Endothelial cell of umbilical vein (primary cell): ENCODE measurements at places on chromosomes 1 and 21. TPM values are rescaled to one million over a fixed set of nuclear protein-coding genes. Genes with fewer than 3 reads are reported as not detected.

DNA sequence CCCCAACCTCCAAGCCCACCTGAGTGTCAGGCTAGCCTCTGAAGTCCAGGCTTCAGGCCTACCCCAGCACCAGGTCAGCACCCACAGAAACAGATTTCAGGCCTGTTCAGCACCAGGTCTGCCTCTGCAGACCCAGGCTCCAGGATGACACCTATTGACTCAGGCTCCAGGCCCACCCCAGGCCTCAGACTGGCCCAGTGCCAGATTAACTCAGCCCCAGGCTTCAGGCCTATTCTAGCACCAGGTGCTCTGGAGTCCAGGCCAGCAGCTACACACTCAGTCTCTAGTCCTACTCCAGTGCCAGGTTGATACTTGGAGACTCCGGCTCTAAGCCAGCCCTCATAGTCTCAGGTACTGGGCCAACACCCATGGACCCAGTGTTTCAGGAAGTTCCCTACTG, 541.7 kb upstream of the PBX1 start:
- no peak for DNase-seq

Gene CATSPER4
- total RNA-seq = not detected in 2 replicates

Gene PLXNA2
- 229 and 302 TPM in 2 replicates for total RNA-seq

- DNase-seq = no peak
Observed at GRCh38 chr21:26379561-26379960, 193.5 kb downstream of the CYYR1 start.

Gene TTLL10
- total RNA-seq = not detected in 2 replicates

Gene C1orf141
- total RNA-seq = not detected in 2 replicates

Gene AMPD1
- total RNA-seq = not detected in 2 replicates

DNA sequence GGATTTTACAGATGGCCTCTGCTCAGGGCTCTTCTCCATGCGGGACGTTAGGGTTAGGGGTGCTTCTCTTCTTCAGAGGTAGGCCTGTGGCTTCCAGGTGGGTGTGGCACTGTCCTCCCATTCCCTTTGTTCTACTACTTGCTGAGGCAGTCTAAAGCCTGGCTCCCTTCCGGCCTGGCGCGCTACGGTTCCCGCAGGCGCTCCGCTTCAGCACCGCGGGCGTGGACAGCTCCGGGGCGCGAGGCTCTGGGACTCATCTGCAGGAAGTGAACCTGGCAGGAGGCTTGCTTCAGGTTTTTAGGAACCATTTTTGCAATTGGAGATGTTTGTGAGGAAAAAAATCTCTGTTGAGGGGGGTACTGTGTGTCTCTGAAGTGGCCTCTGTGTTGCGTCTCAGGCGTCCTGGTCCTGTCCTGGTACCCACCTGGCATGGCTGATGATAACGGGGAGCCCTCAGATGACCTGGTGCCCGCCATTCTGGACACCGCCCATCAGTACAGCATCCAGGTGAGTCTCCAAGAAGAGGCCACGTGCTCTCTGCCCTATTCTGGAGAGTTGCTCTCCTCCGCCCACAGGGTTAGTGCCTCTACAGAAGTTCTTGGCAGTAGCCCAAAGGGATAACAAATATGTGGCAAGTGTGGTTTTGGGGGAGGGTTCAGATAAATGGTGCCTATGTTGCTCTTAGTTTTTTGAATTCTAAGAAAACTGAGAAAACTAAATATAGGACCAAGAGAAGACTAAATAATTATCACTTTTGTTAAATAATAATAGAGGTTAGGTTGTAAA, 1.9 kb downstream of the MANEAL start:
- peak; percentile 24 for DNase-seq
